Motor neuron (in vitro differentiated cells): ENCODE measurements at places on chromosomes 7 and 10.

DNA sequence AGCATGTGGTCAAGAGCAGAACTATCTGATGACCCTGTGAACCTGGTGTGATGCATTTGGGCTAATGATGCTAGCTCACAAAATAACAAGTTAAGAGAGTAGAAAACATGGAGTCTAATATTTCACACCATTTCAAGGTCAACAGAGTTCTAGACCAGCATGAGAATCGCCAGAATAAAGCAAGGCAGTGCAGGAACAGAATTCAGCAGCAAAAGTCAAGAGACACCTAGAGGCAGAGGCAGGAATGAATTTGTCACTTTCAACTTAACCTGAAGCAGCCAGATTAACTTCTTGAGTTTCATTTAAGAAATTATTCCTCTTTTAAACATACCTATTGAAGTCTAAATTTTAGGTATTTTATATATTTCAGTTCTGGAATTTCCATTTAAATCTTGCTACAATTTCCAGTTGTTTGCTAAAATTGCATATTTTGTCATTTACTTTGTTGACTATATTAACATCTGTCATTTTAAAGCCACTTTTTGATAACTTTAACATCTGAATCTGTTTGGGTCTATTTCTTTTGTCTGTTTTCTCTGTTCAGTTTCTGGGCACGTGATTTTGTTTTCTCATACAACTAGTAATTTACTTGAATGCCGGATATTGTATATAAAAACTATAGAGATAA, 44.2 kb upstream of the PRSS58 start:
- no peak for ATAC-seq

GRCh38 chr7:15087771-15088170, 185.2 kb upstream of the DGKB start:
- ATAC-seq, result no peak

GRCh38 chr7:103560136-103560535, 114.1 kb upstream of the SLC26A5 start:
- ATAC-seq, result no peak

DNA sequence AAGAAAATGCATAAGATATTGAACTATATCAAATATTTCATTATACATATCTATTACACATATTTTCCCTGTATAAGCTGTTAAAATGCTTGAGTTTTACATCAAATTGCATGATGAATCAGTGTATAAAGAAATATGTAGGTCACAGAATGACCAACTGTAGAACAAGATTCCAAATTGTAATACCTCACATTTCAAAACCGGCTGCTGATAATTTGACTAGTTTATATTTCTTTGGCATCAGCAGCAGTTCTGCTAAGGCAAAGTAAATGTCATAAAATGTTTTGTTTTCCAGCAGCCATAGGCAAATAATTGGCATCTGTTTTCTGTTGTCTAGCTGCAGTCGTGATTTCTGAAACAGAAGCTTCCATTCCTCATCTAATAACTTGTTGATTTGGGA, 633.9 kb downstream of the ARL4A start:
- ATAC-seq, result no peak

DNA sequence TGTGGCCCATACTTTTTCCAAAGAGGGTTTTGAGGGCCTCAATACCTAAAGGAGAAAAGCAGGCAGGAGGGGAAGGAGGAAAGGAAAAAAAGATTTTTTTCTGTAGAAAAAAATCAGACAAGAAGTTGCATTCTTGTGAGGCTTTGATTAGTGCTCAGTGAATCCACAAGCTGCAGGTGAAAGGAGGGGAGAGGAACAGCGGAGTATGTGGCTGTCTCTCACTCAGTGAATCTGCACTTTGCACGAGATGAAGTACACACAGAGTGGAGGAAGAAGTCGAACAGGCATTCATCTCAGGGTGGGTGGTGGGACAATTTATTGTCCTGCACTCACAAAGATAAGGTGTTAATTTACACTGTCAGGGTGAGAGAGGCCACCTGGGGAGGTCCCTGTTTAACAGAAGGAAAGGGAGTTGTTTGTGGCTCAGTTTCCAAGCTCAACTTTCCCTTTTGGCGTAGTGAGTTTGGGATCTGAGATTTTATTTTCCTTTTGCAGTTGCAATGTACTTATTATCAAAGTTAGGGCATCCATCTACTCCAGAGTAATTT, 49.0 kb upstream of the VIPR2 start:
- no peak for ATAC-seq

DNA sequence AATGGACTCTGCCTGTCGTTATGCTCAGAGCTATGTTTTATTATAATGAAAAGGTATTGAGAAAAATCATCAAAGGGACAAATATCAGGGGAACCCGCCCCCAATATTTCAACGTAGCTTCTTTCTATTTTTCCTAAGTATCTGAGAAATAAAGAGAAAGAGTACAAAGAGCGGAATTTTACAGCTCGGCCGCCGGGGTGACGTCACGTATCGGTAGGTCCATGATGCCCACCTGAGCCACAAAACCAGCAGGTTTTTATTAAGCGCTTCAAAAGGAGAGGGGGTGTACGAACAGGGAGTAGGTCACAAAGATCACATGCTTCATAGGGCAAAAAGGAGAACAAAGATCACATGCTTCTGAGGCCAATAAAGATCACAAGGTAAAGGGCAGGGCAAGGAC, 281.6 kb upstream of the POM121L12 start:
- ATAC-seq, result no peak

DNA sequence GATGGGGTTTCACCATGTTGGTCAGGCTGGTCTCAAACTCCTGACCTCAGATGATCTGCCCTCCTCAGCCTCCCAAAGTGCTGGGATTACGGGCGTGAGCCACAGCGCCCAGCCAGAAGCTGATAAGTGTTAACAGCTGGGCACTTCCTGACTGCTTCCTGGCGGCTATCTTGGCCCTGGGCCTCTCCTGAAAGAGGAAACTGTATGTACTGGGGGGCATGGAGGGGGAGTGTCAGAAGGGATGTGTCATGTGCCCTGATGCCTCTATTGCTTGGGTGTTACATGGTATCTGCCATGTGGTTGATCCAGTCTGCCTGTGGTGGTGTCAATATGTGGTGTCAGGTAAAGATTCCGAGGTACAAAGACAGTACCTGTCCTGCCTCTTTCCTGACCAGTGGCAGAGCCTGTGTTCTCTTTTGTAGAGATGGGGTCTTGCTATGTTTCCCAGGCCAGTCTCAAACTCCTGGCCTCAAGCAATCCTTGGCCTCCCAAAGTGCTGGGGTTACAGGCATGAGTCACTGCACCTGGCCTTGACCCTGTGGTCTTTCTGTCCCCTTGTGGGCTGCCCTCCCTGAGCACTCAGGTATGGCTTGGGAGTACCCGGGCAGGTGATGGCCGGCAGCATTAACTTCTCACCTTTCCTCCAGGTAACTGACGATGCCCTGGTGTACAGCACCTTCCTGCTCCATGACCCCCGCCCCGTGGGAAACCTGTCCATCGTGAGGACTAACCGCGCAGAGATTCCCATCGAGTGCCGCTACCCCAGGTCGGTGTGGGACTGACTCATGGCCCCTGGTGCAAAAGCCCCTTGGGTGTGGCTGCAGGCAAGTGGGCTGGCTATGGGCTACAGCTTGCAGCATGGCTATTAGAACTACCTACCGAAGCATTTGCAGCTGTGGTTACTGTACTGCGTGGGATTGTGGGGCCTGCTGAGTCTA, 4.4 kb downstream of the ZP3 start:
- no peak for ATAC-seq

- peak; percentile 38 for ATAC-seq
Observed at GRCh38 chr10:91247360-91248111, 27.1 kb downstream of the PCGF5 start.

GRCh38 chr10:112919721-112920120, 30.3 kb upstream of the TCF7L2 start:
- no peak for ATAC-seq

DNA sequence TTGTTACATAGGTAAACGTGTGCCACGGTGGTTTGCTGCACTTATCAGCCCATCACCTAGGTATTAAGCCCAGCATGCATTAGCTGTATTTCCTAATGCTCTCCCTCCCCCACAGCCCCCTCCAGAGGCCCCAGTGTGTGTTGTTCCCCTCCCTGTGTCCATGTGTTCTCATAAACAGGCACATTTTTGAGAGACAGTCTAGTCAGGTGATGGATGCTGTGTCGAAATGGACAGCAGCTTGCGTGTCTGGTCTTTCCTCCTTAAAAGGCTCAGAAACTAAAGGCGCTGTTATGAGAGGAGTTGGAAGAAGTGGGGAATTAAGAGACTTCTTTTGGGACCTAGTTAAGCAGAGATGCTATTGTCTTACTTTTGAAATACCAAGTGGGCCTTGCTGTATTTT, 296.0 kb downstream of the BBS9 start:
- no peak for ATAC-seq

DNA sequence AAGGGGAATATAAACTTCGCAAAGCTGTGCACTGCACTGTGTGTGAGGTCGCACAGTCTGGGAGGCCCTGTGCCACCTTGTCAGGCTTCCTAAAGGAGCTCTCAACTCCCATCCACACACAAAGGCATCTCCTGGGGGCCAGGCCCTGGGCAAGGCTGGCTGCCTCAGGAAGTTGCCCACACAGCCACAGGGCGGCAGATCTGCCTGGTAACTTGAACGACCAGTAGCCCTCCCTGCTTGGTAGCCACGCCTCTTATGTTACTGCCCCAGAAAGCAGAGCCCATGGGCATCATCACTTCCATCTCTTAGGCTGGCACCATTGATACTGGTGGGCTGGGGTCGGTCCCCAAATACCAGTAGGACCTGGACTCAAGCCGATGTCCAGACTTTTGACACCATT, 82.8 kb downstream of the HECW1 start:
- ATAC-seq, result no peak

GRCh38 chr10:88205842-88206446, 342.5 kb downstream of the PTEN start:
- ATAC-seq, result no peak

GRCh38 chr7:86747698-86748097, 104.0 kb downstream of the GRM3 start:
- ATAC-seq, result no peak

- peak; percentile 34 for ATAC-seq
Observed at GRCh38 chr10:102460836-102461186, 9.5 kb upstream of the C10orf95 start.

- ATAC-seq, result no peak
Observed at GRCh38 chr7:25788961-25789620, 362.9 kb upstream of the NFE2L3 start.

DNA sequence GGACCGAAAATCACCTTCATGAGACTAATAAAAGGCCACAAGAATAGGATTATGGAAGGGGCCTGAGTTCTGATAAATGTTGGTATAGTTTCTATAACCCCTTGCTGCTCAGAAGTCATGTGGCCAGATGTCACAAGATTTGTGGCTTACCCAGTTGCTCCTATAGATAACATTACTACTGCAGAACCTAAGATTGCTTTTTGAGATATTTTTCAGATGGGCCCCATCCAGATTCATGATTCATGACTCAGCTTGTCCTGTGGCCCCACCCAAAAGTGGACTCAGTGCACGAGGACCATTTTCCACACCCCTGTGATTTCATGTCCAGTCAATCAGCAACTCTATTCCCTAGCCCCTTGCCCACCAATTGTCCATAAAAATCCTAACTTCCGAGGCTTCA, 209.0 kb downstream of the ACTR3B start:
- no peak for ATAC-seq

- peak; percentile 61 for ATAC-seq
Observed at GRCh38 chr10:59131666-59132065, 44.8 kb upstream of the PHYHIPL start.

- peak; percentile 13 for ATAC-seq
Observed at GRCh38 chr7:32494946-32495297, 367 bp upstream of the AVL9 start.

DNA sequence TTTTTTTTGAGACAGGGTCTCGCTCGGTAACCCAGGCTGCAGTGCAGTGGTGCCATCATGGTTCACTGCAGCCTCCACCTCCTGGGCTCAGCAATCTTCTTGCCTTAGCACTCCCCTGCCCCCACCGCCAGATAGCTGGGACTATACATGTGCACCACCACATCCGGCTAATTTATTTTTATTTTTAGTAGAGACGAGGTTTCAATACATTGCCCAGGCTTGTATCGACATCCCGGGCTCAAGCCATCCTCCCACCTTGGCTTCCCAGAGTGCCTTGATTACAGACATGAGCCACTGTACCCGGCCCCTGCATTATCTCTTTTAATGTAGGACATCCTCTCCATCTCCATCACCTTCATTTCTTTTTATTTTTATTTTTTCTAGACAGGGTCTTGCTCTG, 213.3 kb downstream of the CUX1 start:
- no peak for ATAC-seq

DNA sequence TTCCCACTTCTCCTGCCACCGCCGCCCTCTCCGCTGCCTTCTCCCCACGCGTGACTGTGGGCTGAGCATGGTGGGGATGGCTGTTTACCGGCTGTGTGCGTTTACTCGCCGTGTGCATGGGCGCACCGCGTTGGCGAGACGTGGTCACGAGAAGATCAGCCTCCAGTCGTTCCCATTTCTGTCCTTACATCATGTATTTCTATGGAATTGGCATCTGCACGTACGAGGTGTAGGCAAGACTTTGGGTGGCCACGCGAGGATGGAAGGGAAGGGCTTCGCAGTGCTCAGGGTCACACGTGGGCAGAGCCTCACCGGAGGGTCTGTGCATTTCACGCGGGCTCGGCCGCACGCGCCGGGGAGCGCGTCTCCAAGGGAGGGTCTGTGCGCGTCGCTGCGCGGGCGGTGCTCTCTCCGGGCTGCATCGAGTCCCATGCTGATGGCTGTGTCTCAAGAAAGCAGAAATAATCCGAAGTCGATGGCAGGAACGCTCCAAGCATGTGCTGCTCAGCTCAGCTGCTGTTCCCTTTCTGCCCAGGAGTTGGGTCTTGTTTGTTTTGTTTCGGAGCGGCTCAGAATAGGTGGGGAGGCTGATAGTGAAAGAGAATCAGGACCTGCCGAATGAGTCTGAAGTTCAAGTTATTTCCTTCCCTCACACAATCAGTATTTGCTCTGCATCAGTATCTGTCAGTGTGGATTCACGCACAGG, 973 bp downstream of the CAMK1D start:
- ATAC-seq, result peak; percentile 37

DNA sequence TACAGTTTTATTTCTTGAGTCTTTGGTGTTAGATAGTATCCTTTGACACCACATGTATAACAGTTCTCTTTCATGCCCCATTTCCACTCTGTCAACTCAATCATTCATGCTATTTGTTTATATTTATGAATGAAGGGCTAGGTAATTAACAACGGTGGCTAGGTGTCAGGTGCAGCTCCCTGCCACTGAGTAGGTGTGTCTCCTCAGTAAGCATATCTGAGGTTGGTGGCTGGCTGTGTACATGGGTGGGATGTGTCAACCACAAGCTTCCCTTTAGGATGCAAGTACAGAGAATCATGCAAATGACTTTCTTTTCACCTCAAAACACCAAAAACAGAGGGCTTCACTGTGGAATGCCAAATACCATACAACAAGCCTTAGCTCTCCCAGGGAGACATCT, 83.4 kb downstream of the ZNF365 start:
- no peak for ATAC-seq

- no peak for ATAC-seq
Observed at GRCh38 chr7:85125176-85125575, 61.7 kb downstream of the SEMA3D start.

- no peak for ATAC-seq
Observed at GRCh38 chr10:128137877-128138276, 11.7 kb upstream of the MKI67 start.

DNA sequence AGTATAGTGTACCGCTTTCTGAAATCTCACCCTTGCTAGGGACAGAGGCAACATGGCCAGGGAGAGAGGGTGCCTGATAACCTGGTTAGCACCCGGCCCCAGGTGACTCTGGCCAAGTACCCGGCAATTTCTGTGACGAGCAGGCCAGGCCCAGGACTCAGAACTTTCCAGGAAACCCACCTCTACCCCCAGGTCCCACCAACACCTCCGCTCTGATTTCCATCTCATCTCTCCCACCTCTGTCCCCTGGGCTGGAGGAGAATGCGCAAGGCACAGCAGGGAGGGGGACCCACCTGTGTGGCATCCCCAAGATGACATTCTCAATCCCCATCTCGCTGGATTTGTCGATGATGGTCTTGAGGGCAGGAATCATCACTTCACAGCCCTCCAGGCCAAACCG, 11.6 kb downstream of the OGDHL start:
- ATAC-seq, result no peak
